ENCODE measurements at places on chromosomes 12 and 14.

DNA sequence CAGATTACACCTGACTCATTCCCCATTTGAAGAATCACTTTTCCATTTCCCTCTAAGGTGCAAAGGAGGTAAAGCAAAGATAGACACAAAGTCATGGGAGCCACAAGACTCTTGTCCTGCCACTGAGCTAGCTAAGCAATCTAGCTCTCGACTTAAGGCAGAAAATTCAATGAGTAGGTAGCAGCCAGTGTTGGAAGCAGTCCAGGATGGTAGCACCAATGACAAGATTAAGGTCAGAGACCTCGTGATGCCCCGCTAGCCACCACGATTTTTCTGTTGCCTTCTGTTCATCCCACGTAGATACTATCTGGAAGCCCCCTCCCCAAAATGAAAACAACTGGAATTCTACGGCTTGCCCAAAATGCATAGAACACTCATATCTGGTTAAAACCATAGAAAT lies 1.4 kb downstream of the VAMP1 start:
- DNase-seq = no peak

- DNase-seq = no peak
Measured at GRCh38 chr12:9096563-9097176, 19.0 kb downstream of the A2M start.

DNA sequence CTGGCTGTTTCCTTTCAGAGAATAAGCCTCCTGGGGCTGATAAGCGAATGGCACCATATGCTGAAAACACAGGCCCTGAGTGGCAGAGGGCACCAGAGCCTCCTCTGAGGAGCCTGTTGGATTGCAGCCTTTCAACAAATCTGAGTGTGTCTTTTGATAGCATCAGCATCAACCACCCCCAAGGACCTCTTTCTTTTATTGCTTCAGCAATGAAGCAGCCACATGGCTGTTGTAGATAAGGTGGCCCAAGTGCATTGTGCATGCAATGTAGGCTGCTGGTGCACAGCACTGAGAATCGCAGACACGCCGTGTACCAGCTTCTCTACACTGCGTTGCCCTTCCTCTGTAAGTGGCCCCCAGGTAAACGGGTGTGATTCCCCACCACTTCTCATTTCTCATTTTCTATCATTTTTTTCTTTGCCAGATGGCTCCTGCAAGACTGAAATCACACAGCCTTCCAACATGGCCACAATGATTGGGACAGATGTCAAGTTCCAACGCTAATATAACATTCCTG lies 191.7 kb downstream of the DAD1 start:
- no peak for DNase-seq

- DNase-seq = no peak
Measured at GRCh38 chr12:42663621-42664020, 74.1 kb upstream of the PRICKLE1 start.

DNA sequence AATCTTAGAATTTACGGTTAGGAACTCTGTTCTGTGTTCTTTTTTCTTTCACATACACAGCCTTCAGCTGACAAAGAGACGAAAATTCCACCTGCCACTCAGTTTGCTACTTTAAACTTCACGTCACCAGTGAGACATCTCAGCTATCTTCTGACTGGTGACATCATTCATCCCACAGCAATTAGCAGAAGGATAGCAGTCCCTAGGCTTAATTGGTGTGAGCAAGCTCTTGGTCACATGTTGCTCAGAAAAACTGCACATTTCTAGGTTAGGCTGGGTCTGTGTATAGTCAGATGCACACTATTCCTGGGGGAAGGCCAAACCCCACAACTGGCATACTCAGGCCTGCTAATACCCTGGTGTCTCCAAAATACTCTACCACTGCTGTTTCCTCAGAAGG lies 23.9 kb downstream of the SLC7A7 start:
- no peak for DNase-seq

GRCh38 chr14:72084935-72085334 lies 152.7 kb downstream of the RGS6 start:
- no peak for DNase-seq

DNA sequence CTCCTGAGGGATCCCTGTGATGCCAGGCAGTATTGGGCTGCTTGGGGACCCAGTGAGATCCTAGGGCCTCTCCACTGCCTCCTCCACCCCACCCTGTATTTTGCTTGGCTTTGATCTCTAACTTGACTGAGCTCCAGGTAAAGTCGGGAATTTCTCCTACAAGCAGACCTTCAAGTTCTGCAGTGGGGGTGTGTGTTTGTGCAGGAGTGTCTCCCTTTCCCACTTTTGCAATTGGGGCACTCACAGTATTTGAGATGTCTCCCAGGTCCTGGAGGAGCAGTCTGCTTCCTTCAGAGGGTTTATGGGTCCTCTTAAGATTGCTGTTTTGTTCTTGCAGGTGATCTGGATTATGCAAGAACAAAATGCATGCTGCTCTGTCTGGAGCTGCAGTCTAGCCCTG lies 68.9 kb downstream of the ALG10B start:
- no peak for DNase-seq

DNA sequence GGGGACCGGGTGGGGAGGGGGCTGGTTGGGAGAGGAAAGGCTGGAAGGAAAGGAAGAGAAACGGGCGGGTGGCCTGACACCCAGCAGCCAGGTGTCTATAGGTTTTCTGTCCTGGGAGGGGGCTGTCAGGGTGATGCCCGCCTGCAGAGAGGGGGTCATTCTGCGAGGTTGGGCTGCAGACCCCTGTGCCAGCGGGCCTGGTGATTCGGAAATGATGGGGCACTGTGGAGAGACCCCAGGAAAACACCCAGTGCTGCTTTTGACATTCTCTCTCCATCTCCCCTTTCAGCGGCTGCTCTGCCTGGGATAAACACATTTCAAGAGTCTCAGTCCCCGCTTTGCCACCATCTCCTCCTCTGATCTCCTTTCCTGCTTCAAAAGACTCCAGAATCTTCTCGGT lies 168.5 kb upstream of the RTL1 start:
- DNase-seq = no peak
